Tibial artery (tissue), 4 donors: ENCODE measurements at places on chromosomes 5 and 9.

DNA sequence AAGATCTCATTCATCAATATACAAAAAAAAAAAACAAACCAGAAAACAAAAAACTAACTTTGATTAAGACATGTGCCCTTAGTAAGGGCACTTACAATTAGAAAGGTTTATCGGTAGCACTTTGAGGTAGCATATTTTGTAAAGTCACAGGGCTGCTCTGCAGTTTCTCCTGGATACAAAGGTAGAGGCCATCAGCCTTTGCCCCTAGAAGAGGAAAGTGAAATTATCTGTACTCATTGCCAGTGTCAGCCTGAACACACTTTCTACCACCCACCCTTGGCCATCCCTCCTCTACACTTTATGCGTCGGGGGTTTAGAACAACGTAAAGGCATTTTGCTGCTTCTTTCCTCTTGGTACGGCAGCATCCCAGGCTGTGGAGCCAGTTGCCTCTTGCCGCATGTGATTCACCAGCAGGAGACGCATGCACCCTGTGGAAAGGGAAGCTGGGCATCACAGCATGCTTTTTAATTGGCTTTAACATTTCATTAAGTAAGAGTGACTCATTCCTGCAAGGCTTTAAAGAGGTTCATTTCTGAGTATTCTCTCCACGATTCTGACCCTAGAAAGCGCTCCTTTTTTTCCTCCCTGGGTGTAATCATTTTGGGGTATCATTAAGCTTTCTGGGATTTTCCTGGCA, 84.6 kb downstream of the CEMIP2 start:
- no peak overlapping the region for H3K4me3 ChIP-seq
- H3K27me3 ChIP-seq: no peaks in the 10 kb centered on the region
- peaks cover 2% of the 10 kb centered on the region for H3K36me3 ChIP-seq

GRCh38 chr9:110912419-110913291, 125.6 kb downstream of the LPAR1 start:
- no peaks in the 10 kb centered on the region for H3K4me1 ChIP-seq
- H3K27ac ChIP-seq: peak overlapping the region; percentile 51
- no peaks in the 10 kb centered on the region for H3K36me3 ChIP-seq
- no peak overlapping the region for H3K4me3 ChIP-seq
- DNase-seq: no peak

DNA sequence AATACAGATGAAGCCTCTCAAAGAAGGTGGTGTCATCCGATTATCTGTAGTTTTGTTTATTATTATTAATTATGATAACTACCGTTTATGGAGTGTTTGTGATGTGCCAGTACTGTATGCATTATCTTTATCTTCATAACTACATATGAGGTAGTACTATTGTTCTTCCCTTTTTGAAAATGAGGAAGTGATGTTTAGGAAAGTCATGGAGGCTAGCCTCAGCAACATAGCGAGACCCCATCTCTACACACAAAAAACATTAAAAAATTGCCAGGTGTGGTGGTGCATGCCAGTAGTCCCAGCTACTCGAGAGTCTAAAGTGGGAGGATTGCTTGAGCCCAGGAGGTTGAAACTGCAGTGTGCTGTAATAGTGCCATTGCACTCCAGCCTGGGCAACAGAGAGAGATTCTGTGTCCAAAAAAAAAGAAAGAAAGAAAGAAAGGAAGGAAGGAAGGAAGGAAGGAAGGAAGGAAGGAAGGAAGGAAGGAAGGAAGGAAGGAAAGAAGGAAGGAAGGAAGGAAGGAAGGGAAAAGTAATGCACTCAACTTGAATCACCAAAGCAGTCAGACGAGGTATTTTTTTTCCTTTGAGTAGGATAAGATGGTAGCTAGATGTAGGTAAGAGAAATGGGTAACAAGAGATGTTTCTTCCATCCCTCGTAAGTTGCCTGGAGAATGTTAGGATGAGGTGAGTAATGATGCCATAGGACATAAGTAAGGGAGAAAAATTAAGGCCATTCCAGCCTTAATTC, 47.8 kb downstream of the PAM start:
- peaks cover 8% of the 10 kb centered on the region for H3K4me1 ChIP-seq
- no peaks in the 10 kb centered on the region for H3K36me3 ChIP-seq
- no peaks in the 10 kb centered on the region for H3K27me3 ChIP-seq

DNA sequence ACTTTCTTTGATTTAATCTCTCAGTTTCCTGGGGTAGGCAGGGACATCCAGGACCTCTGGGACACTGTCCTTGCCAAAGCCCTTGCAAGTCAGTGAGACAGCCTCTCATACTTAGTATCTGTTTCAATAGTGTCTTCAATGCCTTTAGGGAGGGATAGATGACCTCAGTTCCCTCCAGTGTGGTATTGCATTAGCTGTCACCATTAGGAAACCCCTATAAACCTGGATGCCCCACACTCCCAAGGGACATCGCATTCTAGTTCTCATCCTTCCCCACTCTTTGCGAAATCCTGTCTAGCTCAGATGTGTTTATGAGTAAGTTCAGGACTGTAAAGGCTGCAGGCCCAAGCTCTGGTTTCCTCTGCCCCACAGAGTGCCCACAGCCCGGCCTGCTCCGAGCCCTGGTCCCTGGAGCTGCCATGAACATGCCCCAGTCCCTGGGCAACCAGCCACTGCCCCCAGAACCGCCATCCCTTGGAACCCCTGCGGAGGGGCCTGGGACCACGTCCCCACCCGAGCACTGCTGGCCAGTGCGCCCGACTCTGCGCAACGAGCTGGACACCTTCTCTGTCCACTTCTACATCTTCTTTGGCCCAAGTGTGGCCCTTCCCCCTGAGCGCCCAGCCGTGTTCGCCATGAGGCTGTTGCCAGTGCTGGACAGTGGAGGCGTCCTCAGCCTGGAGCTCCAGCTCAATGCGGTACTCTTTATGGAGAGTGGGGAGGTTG, 13.2 kb downstream of the TMEM8B start:
- H3K4me1 ChIP-seq: peaks cover 24% of the 10 kb centered on the region
- no peaks in the 10 kb centered on the region for H3K27me3 ChIP-seq
- no peak overlapping the region for H3K27ac ChIP-seq
- peaks cover 17% of the 10 kb centered on the region for H3K36me3 ChIP-seq
- no peak for DNase-seq

GRCh38 chr5:177306674-177307543, 3.3 kb downstream of the PRELID1 start:
- peaks cover 31% of the 10 kb centered on the region for H3K36me3 ChIP-seq
- no peak overlapping the region for H3K4me3 ChIP-seq
- H3K27me3 ChIP-seq: no peaks in the 10 kb centered on the region
- no peaks in the 10 kb centered on the region for H3K4me1 ChIP-seq
- no peak overlapping the region for H3K27ac ChIP-seq
- DNase-seq: peak; percentile 65

GRCh38 chr9:112002847-112003457, 106.3 kb downstream of the UGCG start:
- H3K4me1 ChIP-seq: no peaks in the 10 kb centered on the region
- no peak overlapping the region for H3K4me3 ChIP-seq
- no peaks in the 10 kb centered on the region for H3K36me3 ChIP-seq
- H3K27ac ChIP-seq: no peak overlapping the region

GRCh38 chr9:6739218-6739617, 18.6 kb upstream of the KDM4C start:
- H3K4me3 ChIP-seq: no peak overlapping the region
- H3K27ac ChIP-seq: no peak overlapping the region
- no peaks in the 10 kb centered on the region for H3K36me3 ChIP-seq
- no peaks in the 10 kb centered on the region for H3K4me1 ChIP-seq

- H3K4me3 ChIP-seq: no peak overlapping the region
- no peaks in the 10 kb centered on the region for H3K36me3 ChIP-seq
- no peaks in the 10 kb centered on the region for H3K27me3 ChIP-seq
- H3K27ac ChIP-seq: no peak overlapping the region
- H3K4me1 ChIP-seq: no peaks in the 10 kb centered on the region
Measured at GRCh38 chr5:164663198-164663989, 1158.0 kb downstream of the MAT2B start.

GRCh38 chr5:139814704-139815280, 19.2 kb downstream of the PSD2 start:
- H3K27ac ChIP-seq: no peak overlapping the region
- no peaks in the 10 kb centered on the region for H3K27me3 ChIP-seq
- DNase-seq: no peak
- H3K36me3 ChIP-seq: no peaks in the 10 kb centered on the region
- no peak overlapping the region for H3K4me3 ChIP-seq
- H3K4me1 ChIP-seq: no peaks in the 10 kb centered on the region

GRCh38 chr5:10604975-10605374, 41.1 kb downstream of the ANKRD33B start:
- H3K27me3 ChIP-seq: no peaks in the 10 kb centered on the region
- peak; percentile 33 for DNase-seq
- H3K4me3 ChIP-seq: no peak overlapping the region

GRCh38 chr5:103474677-103475076, 87.9 kb downstream of the NUDT12 start:
- no peaks in the 10 kb centered on the region for H3K27me3 ChIP-seq
- no peaks in the 10 kb centered on the region for H3K36me3 ChIP-seq
- no peaks in the 10 kb centered on the region for H3K4me1 ChIP-seq
- DNase-seq: no peak
- no peak overlapping the region for H3K4me3 ChIP-seq

GRCh38 chr5:3446410-3446809, 149.2 kb upstream of the IRX1 start:
- no peaks in the 10 kb centered on the region for H3K27me3 ChIP-seq
- DNase-seq: no peak
- no peak overlapping the region for H3K4me3 ChIP-seq
- H3K4me1 ChIP-seq: no peaks in the 10 kb centered on the region

GRCh38 chr9:132883349-132884294, 4.9 kb downstream of the SPACA9 start:
- no peak overlapping the region for H3K4me3 ChIP-seq
- H3K27ac ChIP-seq: no peak overlapping the region
- peaks cover 45% of the 10 kb centered on the region for H3K36me3 ChIP-seq
- no peak for DNase-seq
- peaks cover 4% of the 10 kb centered on the region for H3K4me1 ChIP-seq
- no peaks in the 10 kb centered on the region for H3K27me3 ChIP-seq

- DNase-seq: no peak
- no peaks in the 10 kb centered on the region for H3K4me1 ChIP-seq
- no peaks in the 10 kb centered on the region for H3K36me3 ChIP-seq
- no peaks in the 10 kb centered on the region for H3K27me3 ChIP-seq
- no peak overlapping the region for H3K27ac ChIP-seq
- H3K4me3 ChIP-seq: no peak overlapping the region
Measured at GRCh38 chr9:18238254-18238653, 235.7 kb upstream of the ADAMTSL1 start.

GRCh38 chr9:126709241-126709640, 95.5 kb downstream of the LMX1B start:
- no peaks in the 10 kb centered on the region for H3K36me3 ChIP-seq
- H3K27ac ChIP-seq: no peak overlapping the region

DNA sequence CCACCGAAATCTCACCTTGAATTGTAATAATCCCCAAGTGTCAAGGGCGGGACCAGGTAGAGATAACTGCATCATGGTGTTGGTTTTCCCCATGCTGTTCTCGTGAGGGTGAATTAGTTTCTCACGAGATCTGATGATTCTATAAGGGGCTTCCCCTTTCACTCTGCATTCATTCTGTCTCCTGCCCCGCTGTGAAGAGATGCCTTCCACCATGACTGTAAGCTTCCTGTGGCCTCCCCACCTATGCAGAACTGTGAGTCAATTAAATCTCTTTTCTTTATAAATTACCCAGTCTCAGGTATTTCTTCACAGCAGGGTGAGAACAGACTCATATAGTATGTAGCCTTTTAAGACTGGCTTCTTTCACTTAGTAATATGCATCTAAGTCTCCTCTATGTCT, 128.1 kb upstream of the NR5A1 start:
- H3K27me3 ChIP-seq: no peaks in the 10 kb centered on the region
- H3K27ac ChIP-seq: no peak overlapping the region
- H3K36me3 ChIP-seq: no peaks in the 10 kb centered on the region
- no peak for DNase-seq
- H3K4me3 ChIP-seq: no peak overlapping the region

DNA sequence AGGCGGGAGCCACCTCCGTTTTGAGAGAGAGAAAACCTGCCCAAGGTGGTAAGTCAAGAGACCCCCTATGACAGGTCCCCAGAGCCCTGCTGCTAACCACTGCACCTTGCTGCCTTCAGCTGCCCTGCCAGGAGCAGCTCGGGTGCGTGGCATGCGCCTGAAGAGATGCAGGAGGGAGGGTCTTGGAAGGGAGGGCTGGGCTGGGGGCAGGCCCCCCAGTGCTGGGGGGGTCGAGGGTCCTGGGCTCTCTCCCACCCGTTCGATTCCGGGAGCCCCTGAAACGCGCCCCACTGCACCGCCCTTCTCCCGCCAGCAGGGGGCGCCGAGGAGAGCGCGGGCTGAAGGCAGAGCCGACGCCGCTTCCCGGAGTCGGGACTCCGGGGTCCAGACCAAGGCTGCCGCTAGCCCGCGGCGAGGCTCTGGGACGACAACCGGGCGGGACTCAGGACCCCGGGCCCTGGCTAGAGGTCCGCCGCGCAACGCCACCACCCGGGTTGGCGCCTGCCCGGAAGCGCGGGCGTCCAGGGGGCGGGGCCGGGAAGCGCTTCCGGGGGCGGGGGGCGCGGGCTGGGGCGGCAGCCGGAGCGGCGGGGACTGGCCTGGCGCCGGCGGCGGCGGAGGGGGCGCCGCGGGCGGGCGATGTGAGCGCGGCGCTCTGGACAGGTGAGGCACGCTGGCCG, at the start of gene ZBTB34:
TSS of gene ZBTB34 (plus strand) at position 563 of the 680 bp plus-strand sequence. CDS start 18,761 bp downstream, outside the sequence.
- peaks cover 4% of the 10 kb centered on the region for H3K36me3 ChIP-seq
- peak within 1 kb of the TSS; percentile 81 for H3K27ac ChIP-seq
- peaks cover 22% of the 10 kb centered on the region for H3K4me1 ChIP-seq
- no peak for DNase-seq
- H3K27me3 ChIP-seq: peaks cover 3% of the 10 kb centered on the region

DNA sequence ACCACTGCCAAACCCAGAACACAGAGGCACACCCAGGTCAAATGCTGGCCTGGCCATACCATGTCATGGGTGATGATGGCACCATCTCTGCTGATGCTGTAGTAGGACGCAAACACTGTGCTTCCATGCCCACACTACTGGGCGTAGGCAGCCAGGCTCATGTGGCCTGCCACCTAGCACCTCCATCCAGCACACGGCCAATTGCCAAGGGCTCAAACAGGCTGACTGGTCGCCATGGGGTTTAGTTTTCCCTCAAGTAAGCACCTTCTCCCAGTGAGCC, 39.4 kb downstream of the BICD2 start:
- H3K27ac ChIP-seq: no peak overlapping the region
- no peak overlapping the region for H3K4me3 ChIP-seq
- no peak for DNase-seq
- no peaks in the 10 kb centered on the region for H3K27me3 ChIP-seq
